IPS DF 6.9 (cell line): ENCODE measurements at places on chromosomes 12 and 14.

GRCh38 chr12:84964048-84964447 is 51.4 kb upstream of the SLC6A15 start:
- no peak overlapping the region for H3K27ac ChIP-seq
- H3K36me3 ChIP-seq = no peaks in the 10 kb centered on the region
- H3K4me1 ChIP-seq = no peaks in the 10 kb centered on the region
- no peaks in the 10 kb centered on the region for H3K27me3 ChIP-seq
- H3K4me3 ChIP-seq = no peak overlapping the region
- DNase-seq = no peak

DNA sequence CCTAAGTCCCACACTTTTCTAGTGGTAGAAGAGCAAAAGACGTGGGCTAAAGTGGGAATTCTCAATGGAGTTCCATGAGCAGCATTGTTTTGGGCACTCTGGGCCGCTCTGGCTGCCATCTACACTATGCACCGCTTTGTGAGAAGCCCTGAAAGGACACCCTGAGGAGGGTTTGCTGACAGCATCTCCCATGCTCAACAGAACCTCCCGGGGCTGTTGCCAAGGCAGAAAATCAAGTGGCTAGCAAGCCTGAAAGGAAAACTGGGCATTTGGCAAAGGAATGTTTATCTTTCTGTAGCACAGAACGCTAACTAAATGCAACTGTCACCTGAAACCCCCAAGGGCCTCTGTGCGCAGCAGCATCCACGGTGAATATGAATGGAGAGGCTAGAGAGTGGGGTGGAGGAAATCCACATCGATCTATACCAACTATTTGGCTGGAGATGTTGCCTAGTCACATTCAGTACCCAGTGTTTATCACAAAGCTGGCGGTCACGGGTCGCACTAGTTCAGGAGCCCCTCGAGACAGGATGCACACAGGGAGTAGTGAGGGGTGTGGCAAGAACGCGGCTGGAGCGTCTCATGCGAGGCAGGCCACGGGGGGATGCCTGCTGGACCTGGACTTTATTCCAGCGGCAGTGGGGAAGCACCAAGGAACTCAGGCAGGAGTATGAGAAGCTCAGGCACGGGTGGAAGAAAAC is 14.2 kb downstream of the APPL2 start:
- no peaks in the 10 kb centered on the region for H3K27me3 ChIP-seq
- no peaks in the 10 kb centered on the region; the same call in 1 of the 2 replicates for H3K36me3 ChIP-seq
- no peak overlapping the region for H3K4me3 ChIP-seq
- H3K27ac ChIP-seq = no peak overlapping the region

GRCh38 chr12:66571361-66571915 is 107.4 kb downstream of the GRIP1 start:
- H3K4me1 ChIP-seq = no peaks in the 10 kb centered on the region
- H3K27ac ChIP-seq = no peak overlapping the region
- H3K36me3 ChIP-seq = no peaks in the 10 kb centered on the region
- H3K27me3 ChIP-seq = no peaks in the 10 kb centered on the region

DNA sequence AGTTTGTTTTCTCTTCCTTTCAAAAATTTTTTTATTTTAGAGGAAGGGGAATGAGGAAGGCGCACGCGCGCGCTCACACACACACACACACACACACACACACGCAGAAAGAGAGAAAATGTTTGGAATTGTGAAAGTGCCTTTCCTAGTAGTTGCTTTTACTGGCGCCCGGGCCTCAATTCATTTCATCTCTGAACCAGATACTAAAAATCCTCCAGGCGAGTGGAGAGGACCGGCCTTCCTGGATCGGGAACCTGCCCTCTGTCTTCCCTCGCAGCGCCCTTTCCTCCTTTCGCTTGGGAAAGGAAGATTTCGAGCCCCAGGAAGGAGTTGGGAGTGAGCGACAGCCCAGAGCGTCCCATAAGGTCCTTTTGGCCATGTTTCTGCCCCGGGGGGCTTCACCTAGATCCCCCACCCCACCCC is 7.8 kb upstream of the TBX3 start:
- peaks cover 3% of the 10 kb centered on the region for H3K4me1 ChIP-seq
- no peak overlapping the region for H3K27ac ChIP-seq
- DNase-seq = no peak

DNA sequence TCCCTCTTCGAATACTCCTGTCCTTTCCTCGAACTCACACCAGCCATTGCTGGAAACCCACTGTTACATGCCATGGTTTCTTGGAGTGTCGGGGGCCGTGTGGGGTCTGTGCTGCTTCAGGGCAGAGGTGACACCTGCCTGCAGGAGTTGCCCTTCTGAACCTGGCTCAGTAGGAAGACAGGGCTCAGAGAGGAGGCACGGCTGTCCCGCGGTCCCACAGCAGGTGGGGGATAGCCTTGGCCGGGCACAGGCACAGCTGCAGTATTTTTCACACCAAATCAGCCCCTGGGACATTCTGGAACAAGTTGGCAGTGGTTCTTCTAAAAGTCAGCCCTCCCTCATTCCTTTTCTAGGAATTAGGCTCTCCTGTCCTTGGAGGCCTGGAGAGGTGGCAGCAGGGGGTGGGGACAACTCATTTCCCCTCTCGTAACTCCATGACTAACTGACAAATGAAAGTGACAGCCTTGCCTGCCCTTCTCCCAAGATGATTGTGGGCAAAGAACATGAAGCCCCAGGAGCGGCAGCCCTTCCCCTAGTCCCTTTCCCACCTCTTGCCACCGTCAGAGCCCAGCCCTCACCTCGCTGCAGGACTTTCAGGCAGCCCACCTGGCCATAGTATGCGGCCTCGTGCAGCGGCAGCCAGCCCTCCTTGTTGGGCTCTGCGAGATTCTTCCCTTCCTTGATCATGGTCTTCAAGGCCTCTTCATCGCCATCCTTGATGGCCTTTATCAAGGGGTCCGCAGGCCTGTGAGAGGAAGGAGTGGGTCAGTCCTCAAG is 22.4 kb downstream of the ASB2 start:
- H3K36me3 ChIP-seq = no peaks in the 10 kb centered on the region
- no peak for DNase-seq
- H3K4me1 ChIP-seq = peaks cover 1% of the 10 kb centered on the region; the same call in 1 of the 2 replicates
- H3K4me3 ChIP-seq = no peak overlapping the region
- H3K27ac ChIP-seq = no peak overlapping the region

GRCh38 chr12:86052921-86053320 is 178.8 kb downstream of the NTS start:
- no peak overlapping the region for H3K4me3 ChIP-seq
- no peaks in the 10 kb centered on the region for H3K36me3 ChIP-seq
- no peak overlapping the region for H3K27ac ChIP-seq
- no peaks in the 10 kb centered on the region for H3K27me3 ChIP-seq
- DNase-seq = no peak
- H3K4me1 ChIP-seq = no peaks in the 10 kb centered on the region

DNA sequence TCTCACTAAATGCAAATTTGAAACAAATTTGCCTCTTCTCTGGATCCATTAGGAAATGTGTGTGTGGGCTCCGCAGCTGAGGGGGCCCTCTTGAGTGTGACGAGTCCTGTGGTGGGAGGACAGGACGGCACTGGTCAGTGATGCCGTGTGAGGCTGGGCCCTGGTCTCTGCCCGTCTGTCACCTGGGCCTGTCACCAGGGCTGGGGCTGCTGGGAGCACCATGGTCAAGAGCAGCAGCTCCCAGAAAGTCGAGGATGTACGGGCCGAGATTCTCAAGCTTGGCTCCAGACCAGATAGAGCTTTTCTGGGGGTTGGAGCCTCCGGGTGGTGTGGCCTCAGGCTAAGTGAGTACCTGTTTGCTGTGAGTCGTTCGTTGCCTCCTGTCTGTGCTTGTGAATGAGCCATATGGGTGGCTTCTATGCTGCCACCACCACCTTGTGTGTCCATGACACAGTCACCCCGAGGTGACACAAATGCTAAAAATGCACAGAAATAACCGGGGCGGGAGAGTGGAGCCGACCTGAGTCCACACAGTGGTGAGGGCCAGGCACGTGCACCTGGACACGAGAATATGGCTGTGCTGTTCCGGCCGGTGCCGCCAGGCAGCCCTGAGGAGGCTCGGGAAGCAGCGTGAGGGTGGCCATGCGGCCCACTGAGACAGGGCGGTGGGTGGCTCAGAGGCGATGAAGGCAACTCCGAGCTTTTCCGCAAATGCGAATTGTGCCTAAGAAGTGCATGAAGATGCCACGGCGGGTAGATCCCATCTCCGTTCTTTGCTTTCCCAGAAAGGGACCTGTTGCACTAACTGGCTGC is 8.7 kb downstream of the PGAM5 start:
- DNase-seq = no peak
- no peak overlapping the region for H3K27ac ChIP-seq
- no peaks in the 10 kb centered on the region for H3K4me1 ChIP-seq
- H3K36me3 ChIP-seq = peaks cover 49% of the 10 kb centered on the region

DNA sequence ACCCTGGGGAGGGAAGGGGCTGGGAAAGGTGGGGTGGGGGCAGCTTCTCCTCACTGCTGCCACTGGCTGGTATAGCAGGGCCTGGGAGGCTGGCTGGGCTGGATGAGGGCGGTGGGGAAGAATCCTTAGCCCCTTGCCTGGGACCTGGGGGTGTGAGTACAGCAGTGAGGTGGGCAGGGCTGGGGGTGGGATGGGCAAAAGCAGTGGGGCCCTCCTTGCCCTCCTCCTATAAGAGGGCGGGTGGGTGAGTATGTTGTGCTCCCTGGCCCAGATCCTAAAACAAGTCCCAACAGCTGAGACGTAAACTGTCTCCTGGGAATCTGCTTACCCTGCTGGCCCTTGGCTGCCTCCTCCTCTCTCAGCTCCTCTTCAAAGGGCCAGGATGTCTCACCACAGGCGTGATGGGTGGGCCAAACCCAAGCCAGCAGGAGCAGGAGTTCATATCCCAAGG is 2.2 kb downstream of the NCKAP5L start:
- no peaks in the 10 kb centered on the region for H3K4me1 ChIP-seq
- no peaks in the 10 kb centered on the region for H3K27me3 ChIP-seq
- no peaks in the 10 kb centered on the region for H3K36me3 ChIP-seq

DNA sequence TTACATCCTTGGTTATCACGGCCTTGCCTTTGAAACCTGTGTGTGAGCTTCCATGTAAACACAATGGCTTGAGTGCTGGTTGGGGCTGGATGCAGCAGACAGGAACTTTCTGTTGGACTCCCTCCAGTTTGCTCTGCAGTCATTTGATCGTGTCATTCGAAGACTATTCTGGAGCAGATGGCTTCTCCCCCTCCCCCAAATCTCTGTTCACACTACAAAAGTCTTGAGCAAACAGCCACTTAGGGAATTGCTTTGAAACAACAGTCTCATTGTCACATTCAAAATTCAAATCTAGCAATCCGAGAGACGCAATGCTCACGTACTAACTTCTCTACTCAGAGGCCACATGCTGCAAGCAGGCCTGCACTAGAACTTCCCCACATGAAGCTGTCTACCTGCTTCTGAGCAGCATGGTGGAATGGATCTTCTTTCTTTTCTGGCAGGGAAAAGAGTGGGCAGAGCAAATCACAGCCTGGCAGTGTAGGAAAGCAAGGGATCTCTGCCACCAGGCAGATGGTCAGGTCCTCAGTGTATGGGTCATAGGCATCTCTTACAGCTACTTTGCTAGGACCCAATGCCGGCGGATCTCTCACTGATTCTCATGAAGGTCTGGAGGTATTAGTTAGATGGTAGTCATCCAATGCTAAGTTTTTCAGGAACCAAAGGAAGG is 214.2 kb downstream of the PPM1H start:
- no peaks in the 10 kb centered on the region for H3K27me3 ChIP-seq
- peaks cover 5% of the 10 kb centered on the region; the same call in 1 of the 2 replicates for H3K4me1 ChIP-seq
- no peak overlapping the region for H3K27ac ChIP-seq
- DNase-seq = no peak

DNA sequence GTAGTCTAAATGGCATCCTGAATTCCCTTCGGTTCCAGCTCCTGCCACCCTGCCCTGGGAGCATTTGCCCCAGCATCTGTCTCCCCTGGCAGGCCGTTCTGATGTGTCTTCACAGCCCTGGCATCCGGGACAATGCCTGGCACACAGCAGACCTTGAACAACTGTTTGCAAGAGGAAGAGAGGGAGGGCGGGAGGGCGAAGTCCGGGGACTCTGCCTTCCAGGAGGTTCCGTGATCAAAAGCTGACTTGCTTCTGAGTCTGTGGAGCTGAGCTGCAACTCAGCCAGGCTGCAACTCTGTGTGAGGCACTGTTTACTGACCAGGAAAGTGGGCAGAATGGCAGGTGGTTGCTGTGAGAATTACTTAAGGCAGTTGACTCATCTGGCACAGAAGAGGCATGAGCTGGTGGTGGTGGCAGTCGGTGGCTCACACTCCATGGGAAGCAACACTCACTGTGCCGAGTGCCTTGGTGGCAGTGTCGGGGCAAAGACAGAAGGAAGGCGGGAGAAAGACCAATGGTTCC is 61.1 kb upstream of the DLK1 start:
- no peaks in the 10 kb centered on the region for H3K4me1 ChIP-seq
- no peaks in the 10 kb centered on the region for H3K36me3 ChIP-seq
- H3K27ac ChIP-seq = no peak overlapping the region
- H3K4me3 ChIP-seq = no peak overlapping the region
- no peak for DNase-seq

DNA sequence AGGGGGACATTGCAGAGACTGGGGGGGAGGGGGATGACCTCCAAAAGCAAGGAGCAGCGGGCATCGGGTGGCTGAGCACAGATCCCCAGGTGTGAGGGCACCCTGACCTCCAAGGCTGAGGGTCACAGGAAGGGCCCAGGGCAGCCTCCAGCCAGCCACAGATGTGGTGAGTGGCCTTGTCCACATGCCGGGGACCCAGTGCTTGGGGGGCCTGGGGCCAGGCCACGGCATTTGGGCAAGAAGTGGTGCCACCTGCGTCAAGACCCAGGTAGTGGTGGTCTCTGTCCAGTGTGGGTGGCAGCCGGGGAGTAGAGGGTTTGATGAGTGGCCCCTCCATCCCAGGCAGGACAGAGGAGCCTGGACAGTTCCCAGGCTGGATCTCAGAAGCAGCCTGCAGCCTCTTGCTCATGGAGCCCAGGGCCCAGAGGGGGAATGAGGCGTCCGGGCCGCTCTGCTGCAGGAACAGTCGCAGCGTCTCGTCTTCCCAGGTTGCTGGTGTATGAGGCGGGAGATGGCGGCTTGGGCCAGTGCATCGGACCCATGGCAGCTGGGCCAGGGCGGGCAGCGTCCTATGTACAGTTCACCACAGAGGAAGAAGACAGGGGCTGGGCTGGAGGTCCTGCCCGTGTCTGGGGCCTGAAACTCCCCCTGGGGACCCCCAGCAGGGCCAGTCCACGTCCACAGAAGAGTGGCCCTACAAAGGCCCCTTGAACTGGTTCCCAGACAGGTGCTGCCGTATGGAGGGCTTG is 33.5 kb downstream of the CCNK start:
- peaks cover 2% of the 10 kb centered on the region; the same call in 1 of the 2 replicates for H3K4me1 ChIP-seq
- H3K4me3 ChIP-seq = no peak overlapping the region
- H3K27me3 ChIP-seq = no peaks in the 10 kb centered on the region

GRCh38 chr14:71138448-71139293 is 231.4 kb downstream of the PCNX1 start:
- no peaks in the 10 kb centered on the region for H3K36me3 ChIP-seq
- no peak overlapping the region for H3K27ac ChIP-seq
- no peak overlapping the region for H3K4me3 ChIP-seq
- H3K4me1 ChIP-seq = peaks cover 3% of the 10 kb centered on the region; the same call in 1 of the 2 replicates
- H3K27me3 ChIP-seq = no peaks in the 10 kb centered on the region
- peak; percentile 50 for DNase-seq

DNA sequence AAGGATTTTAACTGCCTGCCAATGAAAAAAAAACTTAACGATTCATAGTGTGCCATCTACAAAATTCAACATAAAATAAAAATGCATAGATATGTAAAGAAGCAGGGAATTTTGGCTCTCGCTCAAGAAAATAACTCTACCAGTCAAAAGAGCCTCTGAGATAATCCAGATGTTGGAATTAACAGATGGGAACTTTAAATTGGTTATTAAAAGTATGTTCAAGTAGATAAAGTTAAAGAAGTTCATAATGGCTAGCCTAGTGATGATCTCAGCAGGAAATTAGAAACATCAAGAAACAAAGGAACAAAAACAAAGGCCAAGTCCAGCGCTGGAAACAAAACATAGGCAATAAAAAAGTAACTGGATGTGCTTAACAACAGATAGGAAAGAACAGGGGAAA is 23.1 kb downstream of the PIK3C2G start:
- no peaks in the 10 kb centered on the region for H3K27me3 ChIP-seq
- no peak overlapping the region for H3K27ac ChIP-seq
- H3K36me3 ChIP-seq = no peaks in the 10 kb centered on the region
- H3K4me1 ChIP-seq = no peaks in the 10 kb centered on the region
- no peak overlapping the region for H3K4me3 ChIP-seq
